ENCODE measurements at places on chromosomes 16 and 17. TPM values are rescaled to one million over a fixed set of nuclear protein-coding genes. Genes with fewer than 3 reads are reported as not detected.

INO80E gene
- 129 TPM for total RNA-seq

NPIPB2 gene
- total RNA-seq: 35.9 TPM

GRAPL gene
- 261 TPM for total RNA-seq

SYT17 gene
- total RNA-seq: 6.0 TPM

PMP22 gene
- total RNA-seq: not detected

GHDC gene
- 25.0 TPM for total RNA-seq

ALDH3A2 gene
- total RNA-seq: 41.1 TPM

ADAD2 gene
- total RNA-seq: not detected

GSDMA gene
- 0.17 TPM for total RNA-seq

LGALS9 gene
- total RNA-seq: 4.2 TPM

Data from OCI-LY7 (cell line).